ENCODE measurements at places on chromosomes 16 and 17.

DNA sequence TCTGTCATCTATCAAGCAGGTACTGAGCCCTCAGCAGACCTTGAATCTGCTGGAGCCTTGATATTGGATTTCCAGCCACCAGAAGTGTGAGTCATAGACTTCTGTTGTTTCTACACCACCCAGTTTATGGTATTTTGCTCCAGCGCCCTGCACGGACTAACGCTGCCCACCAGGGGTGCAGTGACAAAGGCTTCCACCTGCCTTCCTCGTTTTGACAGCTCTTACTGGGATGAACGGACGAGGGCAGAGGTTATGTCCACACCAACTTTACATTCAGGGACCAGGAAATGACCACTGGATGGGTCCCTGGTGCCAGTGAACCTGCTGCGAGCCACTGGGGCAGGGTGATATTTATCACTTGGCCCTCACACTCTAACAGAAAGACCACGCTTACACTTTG, 66.6 kb upstream of the CBX4 start:
- DNase-seq = no peak

- DNase-seq = no peak
Measured at GRCh38 chr17:6657633-6658287, 6.2 kb downstream of the C17orf100 start.

GRCh38 chr16:19071811-19072777, 4.7 kb downstream of the COQ7 start:
- peak; percentile 58 for DNase-seq

DNA sequence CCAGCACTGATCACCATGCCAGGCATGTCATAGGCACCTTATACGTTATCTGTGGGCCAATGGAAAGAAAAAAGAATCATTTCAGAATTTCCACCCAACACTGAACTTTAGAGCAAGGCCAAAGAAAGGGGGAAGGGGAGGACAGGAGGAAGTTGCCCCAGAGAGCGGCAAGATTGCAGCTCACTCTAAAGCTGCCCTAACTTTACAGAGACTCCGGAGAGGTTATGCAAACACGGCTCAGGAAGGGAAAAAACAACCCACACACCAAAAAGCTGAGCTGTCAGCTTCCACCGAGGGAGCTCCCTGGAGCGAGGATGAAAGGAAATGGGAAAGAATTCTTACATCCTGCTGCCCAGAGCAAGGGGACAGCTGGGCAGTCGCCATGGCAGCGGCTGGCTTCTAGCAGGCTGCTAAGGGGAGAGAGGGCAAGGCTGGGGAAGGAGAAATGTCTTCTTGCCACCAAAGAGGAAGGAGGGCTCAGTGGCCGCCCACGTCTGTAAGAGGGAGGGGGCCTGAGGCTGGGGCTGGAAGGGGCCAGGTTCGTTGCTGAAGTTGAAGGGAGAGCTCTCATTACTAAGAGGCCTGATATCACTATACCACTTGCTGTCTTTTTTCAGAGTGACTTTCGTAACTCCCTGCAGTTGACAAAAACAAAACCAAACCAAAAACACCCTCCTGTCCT, 18.2 kb downstream of the COTL1 start:
- DNase-seq = peak; percentile 83

DNA sequence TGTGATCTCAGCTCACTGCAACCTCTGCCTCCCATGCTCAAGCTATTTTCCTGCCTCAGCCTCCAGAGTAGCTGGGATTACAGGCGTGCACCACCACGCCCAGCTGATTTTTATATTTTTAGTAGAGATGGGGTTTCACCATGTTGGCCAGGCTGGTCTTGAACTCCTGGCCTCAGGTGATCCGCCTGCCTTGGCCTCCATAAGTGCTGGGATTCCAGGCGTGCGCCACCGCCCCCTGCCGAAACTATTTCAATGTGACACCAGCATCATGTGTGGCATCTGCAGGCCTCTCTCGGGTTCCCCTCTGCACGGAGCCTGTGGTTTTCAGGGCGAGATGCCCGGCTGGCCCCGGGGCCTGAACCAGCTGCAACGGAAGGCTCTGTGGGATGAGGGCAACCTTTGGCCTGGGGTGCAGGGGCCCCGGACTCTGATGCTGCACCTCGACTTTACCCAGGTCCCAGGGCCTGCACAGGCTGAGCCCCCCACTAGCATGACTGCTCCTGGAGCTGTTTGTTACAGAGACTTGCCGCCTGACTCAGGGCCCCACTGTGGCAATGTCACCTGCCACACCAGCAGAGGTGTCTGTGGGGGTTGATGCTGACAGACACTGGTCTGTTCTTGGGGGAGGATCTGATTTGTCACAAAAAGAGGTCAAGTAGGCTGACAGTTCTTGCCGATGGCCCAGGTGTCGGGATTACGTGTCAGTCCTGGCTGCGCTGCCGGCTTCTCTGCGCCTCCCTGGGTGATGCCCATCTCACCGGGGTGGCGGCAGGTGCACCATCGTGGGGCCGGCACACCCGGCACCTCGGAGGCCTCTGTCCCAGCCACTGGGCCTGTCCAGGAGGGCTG, 8.6 kb upstream of the TEX19 start:
- DNase-seq = no peak

GRCh38 chr16:2420035-2420434, 9.2 kb upstream of the CCNF start:
- DNase-seq = peak; percentile 52

Data from fibroblast of mammary gland (primary cell).